ENCODE measurements at places on chromosomes 6 and 20.
A peak's percentile ranks its signal among the peaks of the same experiment; 100 is the strongest.

DNA sequence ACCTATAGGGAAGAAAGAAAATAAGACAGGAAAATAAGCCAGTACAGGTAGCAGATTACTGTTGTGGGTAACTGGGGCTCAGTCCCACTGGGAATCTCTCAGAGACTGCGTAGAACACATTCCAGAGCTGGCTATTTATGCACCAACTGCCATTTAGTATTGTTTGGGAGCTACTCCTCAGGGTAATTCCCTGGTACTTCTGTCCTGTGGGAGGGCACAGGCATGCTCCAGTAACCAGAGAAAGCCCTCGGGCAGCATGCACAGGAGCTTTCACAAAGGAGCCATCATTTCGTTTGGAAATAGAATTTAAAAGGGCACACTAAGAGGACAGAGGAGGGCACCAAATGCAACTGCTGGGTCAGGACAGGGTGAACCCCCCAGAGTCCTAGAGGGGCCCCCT, 148.0 kb upstream of the LRFN2 start:
- no peak for DNase-seq

- no peak for DNase-seq
Measured at GRCh38 chr6:130906736-130907381, 79.7 kb downstream of the SMLR1 start.

DNA sequence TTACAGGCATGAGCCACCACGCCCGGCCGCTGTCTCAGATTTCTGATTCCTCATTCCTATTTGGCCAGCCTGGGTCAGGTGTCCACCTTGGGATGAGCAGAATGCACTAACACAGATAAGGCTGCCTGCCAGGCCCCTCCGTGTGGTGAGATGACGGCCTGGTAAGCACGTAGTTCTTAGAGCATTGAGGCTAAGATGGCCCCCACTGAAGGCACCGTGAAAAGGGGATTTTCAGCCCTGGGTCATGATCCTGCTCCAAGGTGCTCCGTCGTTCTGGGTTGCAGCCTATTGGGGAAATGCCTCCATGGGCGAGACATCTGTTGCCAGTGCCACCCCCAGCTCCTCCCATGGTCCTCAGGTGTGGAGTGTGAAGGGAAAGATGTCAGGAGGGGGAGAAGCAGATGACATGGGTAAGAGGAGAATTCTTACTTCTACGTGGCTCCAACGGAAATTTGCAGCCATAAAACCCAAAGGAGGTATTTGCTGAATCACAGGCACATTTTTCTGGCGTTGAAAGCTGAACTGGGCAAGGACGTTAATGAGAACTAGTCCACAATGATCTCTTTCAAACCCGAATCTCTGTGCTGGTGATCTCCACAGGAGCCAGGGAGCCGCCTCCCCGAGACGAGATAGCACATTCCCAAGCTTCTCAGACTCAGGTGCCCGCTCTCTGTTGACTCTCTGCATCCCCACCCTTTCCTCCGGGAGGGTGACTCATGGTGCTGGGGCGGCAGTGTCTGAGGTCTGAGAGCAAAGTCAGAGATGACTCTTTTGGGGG, 34.0 kb upstream of the BMP6 start:
- DNase-seq: no peak

GRCh38 chr6:156777577-156778453, 637 bp downstream of the ARID1B start:
- peak; percentile 15 for DNase-seq

DNA sequence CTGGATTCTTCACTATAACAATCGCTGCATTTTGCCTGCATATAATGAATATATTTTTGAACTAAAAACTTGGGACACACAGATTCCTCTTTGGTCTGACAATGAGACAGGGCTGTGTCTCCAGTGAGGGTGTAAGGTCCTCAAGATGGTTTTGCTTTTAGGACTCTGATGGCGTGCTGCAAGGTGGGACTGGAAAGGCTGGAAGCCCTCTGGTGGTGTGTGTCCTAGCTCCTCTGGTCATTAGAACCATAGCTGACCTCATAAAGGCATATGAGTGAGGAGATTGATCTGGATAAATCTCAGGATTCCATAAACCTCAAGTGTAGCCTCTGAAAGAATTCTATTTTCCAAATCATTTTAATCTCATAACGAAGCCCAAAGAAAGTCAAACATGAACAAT, 108.4 kb upstream of the ASF1A start:
- DNase-seq: no peak

DNA sequence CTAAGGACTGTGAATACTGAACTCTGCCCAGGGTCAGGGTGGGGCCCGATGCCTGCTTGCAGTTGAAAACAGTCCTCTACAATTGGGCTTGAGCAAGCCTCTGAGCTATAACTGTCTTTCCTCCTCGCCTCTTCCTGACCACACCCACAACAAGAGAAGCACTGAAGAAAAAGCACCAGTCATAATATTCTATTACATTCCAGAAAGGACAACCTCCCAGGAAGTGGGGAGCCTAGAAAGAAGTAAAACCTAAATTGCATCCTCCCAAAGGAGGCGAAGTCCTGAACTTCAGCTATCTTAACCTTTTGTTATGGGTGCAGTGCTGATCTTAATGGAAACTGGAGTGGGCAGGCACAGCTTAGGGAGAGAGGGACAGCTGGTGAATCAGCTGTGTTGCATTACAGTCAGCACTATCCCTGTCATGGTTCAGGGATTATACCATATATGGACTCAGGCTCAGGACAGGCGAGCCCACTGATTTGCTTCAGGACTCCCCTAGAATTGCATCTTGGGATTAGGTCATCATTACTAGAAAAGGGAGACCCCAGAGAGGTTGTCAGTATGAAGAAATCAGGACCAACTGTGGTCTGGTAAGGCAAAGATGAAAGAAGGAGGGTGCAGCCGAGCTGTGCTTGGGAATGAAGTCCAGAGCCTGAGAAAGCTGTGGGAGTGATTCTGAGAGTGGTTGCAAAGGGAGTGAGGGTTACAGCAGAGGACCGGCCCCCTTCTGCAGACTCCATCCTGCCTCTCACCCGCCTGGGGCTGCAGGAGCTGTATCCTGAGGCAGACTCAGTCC, 18.3 kb upstream of the TRAM2 start:
- no peak for DNase-seq
